ENCODE measurements at places on chromosomes 12 and 14.

DNA sequence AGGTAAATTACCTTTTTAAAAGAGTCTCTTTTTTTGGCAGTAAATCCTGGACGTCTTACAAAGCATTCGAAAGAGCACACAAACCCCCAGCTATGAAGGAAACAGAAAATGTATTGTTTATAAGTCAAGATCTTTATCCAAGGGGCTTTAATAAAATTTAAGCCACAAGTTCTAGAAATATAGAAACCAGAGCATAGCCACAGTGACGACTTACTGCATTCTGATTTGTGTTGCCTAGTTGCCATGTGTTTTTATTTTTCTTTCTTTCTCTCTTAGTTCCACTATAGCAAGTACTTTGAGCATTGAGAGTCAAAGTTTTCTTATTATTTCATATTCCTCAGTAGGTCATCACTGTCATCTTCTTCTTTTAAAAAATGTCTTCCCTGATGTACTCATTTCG is 47.8 kb upstream of the TBPL2 start:
- DNase-seq = no peak

DNA sequence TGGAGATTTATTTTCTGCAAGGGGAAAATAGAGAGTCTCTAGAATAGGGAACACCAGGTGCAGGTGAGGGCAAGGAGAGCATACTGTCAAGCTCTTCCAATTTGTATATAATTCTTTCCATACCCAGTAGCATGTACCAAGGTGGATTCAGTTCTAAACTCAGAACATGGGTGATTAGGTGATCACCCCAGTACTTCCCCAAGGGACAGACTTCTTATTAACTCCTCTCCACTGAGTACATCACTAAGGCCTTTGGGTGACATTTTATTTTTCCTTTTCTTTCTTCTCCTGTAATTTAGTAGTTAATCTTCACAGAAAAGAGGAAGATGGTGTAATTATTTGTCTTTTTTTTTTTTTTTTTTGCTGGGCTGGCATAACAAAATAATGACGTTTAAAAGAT is 54.2 kb downstream of the DIP2B start:
- no peak for DNase-seq

- no peak for DNase-seq
These were observed 3.9 kb upstream of the RNU6-7 start for GRCh38 chr14:32197919-32198318.

GRCh38 chr14:50882932-50883826 is 11.3 kb downstream of the ABHD12B start:
- no peak for DNase-seq

GRCh38 chr12:128387811-128388422 is 120.9 kb downstream of the TMEM132C start:
- no peak for DNase-seq
